ENCODE measurements at places on chromosomes 7 and 10. TPM values are rescaled to one million over a fixed set of nuclear protein-coding genes. Genes with fewer than 3 reads are reported as not detected.
A peak's percentile ranks its signal among the peaks of the same experiment; 100 is the strongest.

PNLIPRP3 gene
- total RNA-seq: not detected

PBLD gene
- 11.1 TPM for total RNA-seq

HTR5A gene
- not detected for total RNA-seq

DNA sequence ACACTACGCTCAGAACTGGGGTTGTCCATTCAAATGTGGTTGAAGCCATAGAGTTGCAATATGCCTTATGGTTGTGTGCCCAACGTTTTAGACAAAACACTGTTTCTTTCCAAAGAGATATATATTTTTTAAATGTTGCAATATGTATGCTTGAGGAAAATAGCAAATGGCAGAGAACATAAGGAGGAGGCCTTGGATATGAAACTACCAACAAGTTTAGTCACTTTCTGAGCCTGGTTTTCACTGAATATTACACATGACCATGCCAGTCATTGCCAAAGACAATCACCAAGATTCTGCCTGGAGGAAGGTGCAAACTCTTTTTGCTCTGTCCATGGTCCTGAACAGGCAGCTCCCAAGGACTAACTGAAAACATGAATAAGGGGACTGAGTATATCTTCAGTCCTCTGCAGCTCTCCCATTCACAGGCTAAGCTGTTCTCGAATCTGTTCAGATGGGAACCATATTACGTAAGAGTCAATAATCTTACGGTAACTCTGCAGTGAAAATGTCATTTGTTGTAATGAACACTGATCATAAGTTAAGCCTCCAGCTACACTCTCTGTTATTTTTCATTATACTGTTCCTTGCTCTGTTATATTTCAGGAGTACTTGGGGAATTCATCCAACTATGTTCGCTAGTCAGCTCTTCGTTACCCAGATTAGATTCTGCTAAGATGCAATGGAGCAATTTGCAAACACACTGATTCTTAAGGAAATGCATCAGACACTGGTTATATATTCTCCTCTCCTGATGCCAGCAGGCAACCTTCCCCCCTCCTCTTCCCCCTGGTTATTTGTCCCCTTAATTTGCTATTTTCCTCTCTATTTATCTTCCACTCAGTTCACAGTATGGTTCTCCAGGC lies 90.7 kb upstream of the C1QL3 start:
- H3K36me3 ChIP-seq: peaks cover 5% of the 10 kb centered on the region
- peak; percentile 37 for DNase-seq
- H3K4me1 ChIP-seq: no peaks in the 10 kb centered on the region
- H3K4me3 ChIP-seq: no peak overlapping the region
- H3K27me3 ChIP-seq: no peaks in the 10 kb centered on the region

DNA sequence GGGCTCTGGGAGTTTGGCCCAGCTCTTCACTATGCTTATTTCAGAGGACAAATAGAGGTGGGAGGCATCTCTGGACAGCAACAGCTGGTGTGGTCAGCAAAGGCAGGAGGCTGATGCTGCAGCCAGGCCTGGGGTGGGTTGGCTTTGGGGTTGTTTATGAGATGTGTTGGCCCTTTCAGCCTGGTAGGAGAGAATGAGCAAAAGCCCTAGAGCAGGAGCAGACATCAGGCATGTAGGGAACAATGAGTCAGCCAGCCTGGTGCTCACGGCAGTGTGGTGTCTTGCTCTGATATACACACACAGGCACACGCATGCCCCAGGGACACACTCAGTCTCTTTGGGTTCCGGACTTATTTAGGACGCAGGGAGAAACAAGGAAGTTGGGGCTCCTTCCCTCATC lies 157.1 kb downstream of the PRKCQ start:
- H3K4me3 ChIP-seq: no peak overlapping the region
- H3K4me1 ChIP-seq: no peaks in the 10 kb centered on the region
- H3K27me3 ChIP-seq: peaks cover 4% of the 10 kb centered on the region
- DNase-seq: no peak
- H3K36me3 ChIP-seq: peaks cover 6% of the 10 kb centered on the region

ANKRD2 gene
- total RNA-seq: not detected

- peak overlapping the region; percentile 6 for H3K4me3 ChIP-seq
- peaks cover 42% of the 10 kb centered on the region for H3K4me1 ChIP-seq
- H3K36me3 ChIP-seq: no peaks in the 10 kb centered on the region
- DNase-seq: no peak
- no peaks in the 10 kb centered on the region for H3K27me3 ChIP-seq
Measured at GRCh38 chr7:84529480-84530205, 335.1 kb upstream of the SEMA3A start.

- no peak for DNase-seq
- H3K4me3 ChIP-seq: peak overlapping the region; percentile 49
- peaks cover 5% of the 10 kb centered on the region for H3K36me3 ChIP-seq
- no peak overlapping the region for H3K27ac ChIP-seq
- H3K4me1 ChIP-seq: peaks cover 2% of the 10 kb centered on the region
Measured at GRCh38 chr7:155787171-155787851, 25.0 kb downstream of the SHH start.

- DNase-seq: no peak
- H3K4me1 ChIP-seq: peaks cover 8% of the 10 kb centered on the region
- H3K4me3 ChIP-seq: no peak overlapping the region
- H3K27ac ChIP-seq: no peak overlapping the region
- H3K36me3 ChIP-seq: peaks cover 4% of the 10 kb centered on the region
- no peaks in the 10 kb centered on the region for H3K27me3 ChIP-seq
Measured at GRCh38 chr7:36301914-36302771, 87.5 kb upstream of the ANLN start.

- no peak overlapping the region for H3K4me3 ChIP-seq
- H3K27me3 ChIP-seq: peaks cover 2% of the 10 kb centered on the region
- DNase-seq: no peak
- peaks cover 8% of the 10 kb centered on the region for H3K36me3 ChIP-seq
- H3K27ac ChIP-seq: no peak overlapping the region
Measured at GRCh38 chr10:95414016-95414830, 123.4 kb upstream of the PDLIM1 start.

FOXP2 gene
- total RNA-seq: 4.3 TPM

CRPPA gene
- 3.8 TPM for total RNA-seq

TMEM176A gene
- 8.0 TPM for total RNA-seq

TSPAN33 gene
- total RNA-seq: 22.2 TPM

DNA sequence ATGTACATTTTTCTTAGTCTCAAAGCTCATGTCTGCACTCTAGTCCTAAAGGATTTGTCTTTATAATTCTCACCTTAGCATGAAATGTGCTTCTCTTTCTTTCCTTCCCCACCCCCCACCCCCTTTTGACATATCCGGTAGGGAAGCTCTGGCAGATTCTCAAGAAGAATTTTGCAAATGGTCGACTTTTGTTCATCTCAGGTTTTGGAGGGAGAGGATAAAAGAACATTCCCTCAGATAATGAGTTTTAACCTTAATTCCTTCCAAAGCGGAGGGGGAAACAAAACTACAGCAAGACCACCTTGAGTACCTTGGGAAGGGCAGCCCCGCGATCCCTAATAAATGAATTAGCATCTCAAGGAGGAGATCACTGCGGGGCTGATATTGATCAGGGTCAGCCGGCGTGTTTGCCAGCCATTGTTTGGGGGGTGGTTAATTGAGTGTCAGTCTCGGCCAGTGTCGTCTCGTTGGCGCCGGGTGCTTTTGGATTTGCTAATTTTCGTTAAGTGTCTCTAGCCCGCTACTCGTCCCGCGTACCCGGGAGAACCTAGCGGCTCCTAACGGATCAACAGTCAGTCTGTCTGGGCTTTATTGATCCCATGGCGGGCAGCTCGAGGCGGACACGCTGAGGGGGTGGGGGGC lies 874 bp upstream of the BAMBI start:
- no peaks in the 10 kb centered on the region for H3K36me3 ChIP-seq
- peak overlapping the region; percentile 78 for H3K27ac ChIP-seq
- peak overlapping the region; percentile 80 for H3K4me3 ChIP-seq
- H3K4me1 ChIP-seq: peaks cover 38% of the 10 kb centered on the region
- H3K27me3 ChIP-seq: peaks cover 2% of the 10 kb centered on the region
- DNase-seq: peak; percentile 46

EBF3 gene
- total RNA-seq: 0.38 TPM

CYP2C8 gene
- total RNA-seq: 8.1 TPM

SFTPA1 gene
- 0.22 TPM for total RNA-seq

DNA sequence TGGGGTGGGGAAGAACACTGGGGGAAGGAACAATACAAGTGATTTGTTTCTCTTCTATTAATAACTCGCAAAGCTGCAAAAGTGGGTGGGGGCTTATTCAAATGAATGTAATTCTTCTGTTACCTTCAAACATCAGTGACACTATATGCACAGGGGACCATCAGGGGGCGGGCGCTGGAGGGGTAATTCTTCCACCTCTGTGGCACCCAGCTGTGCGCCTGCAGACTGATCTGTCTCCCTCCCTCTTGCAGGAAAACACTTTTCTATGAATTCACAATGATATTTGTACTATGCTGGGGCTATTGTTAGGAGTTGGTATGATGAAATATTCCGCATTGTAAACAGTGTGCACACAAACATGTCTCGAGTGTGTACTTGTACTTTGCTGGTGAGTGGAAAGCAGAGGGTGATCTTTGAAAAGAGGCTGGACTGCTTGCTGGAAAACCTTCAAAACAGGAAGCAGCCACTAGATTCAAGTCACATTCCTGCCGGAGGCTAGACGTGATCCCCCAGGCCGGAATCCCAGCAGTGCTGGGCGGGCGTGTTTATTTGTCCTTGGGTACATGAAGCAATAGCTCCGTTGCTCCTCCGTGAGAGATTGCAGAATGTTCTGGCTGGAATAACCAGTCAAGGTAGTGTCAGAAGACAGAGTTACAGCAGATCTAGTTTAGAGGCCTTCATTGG lies 15.8 kb upstream of the BNIP3 start:
- no peak overlapping the region for H3K4me3 ChIP-seq
- H3K4me1 ChIP-seq: peaks cover 22% of the 10 kb centered on the region
- H3K27me3 ChIP-seq: peaks cover 30% of the 10 kb centered on the region
- no peak overlapping the region for H3K27ac ChIP-seq
- H3K36me3 ChIP-seq: no peaks in the 10 kb centered on the region
- no peak for DNase-seq

DNA sequence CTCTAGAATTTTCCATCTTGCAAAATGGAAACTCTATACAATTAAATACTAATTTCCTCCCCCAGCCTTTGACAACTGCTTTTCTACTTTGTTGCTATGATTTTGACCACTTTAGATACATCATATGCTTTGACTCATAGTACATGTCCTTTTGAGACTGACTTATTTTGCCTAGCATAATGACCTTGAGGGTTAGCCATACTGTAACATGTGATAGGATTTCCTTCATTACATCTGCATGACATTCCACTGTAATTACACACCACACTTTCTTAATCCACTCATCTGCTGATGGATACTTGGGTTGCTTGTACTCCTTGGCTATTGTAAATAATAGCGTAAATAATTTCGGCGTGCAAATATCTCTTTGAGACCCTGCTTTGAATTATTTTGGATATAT lies 127.7 kb downstream of the JAZF1 start:
- H3K4me1 ChIP-seq: peaks cover 6% of the 10 kb centered on the region
- no peak for DNase-seq
- H3K36me3 ChIP-seq: no peaks in the 10 kb centered on the region
- no peak overlapping the region for H3K4me3 ChIP-seq

DNA sequence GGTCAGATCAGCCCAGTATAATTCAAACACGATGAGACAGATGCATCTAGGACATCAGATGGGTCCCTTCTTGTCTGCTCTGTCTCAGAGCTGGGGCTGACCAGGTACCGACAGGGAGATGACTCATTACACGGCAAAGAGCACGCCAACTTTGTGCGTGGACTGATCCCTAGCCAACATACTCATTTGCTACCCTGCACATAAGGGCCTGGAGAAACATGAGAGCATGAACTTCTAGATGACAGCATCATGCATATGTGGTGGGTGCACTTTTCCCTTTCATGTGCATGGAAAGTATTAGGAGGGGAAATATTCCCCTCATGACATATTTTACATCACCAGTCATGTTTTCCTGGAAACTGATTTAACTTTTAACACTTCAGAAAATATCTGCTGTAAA lies 35.1 kb upstream of the NPVF start:
- no peak for DNase-seq
- H3K36me3 ChIP-seq: no peaks in the 10 kb centered on the region
- no peaks in the 10 kb centered on the region for H3K4me1 ChIP-seq
- H3K27me3 ChIP-seq: peaks cover 21% of the 10 kb centered on the region
- H3K27ac ChIP-seq: no peak overlapping the region
- H3K4me3 ChIP-seq: no peak overlapping the region

- DNase-seq: no peak
- H3K27ac ChIP-seq: no peak overlapping the region
- peaks cover 59% of the 10 kb centered on the region for H3K36me3 ChIP-seq
- no peaks in the 10 kb centered on the region for H3K27me3 ChIP-seq
Measured at GRCh38 chr7:100035876-100036275, 13.7 kb upstream of the ZSCAN21 start.

DNA sequence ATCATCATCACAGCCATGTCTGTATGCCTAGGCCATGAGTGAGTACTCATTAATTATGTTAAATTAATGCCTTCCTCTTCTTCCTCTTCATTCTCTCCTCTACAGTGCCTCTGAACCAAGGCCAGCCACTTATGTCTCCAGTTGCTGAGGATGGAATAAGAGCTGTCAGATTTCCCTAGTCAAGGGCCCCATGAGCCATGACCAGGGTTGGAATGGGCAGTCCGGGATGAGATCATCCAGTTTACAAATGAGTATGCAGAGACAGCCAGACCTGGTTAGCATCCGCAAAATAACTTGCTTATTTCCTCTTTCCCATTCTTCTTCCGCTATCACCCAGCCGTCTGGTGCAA lies 342.7 kb downstream of the GRID1 start:
- no peaks in the 10 kb centered on the region for H3K36me3 ChIP-seq
- no peak overlapping the region for H3K27ac ChIP-seq
- H3K27me3 ChIP-seq: peaks cover 7% of the 10 kb centered on the region

SHTN1 gene
- total RNA-seq: 46.9 TPM

CRYGN gene
- 3.2 TPM for total RNA-seq

DNA sequence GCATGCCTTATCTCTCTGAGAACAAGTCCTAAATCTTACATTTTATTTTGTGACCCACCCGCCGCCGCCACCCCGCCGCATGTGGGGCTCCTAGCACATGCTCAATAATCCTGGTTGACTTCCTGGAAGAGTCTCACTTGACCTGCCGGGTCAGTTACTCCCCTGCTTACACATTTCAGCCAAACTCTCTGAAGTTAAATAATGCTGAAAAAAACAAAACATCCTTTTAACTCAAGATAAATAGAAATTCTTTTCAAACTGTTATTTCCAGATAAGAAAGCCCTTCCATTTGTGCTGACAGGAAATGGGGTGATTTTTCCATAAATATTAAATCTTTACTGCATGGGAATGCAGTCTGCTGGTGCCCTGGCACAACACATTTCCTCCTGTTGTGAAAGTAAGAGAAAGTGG lies 123.5 kb downstream of the ABLIM1 start:
- no peak overlapping the region for H3K27ac ChIP-seq
- no peak overlapping the region for H3K4me3 ChIP-seq
- peaks cover 3% of the 10 kb centered on the region for H3K27me3 ChIP-seq
- peaks cover 2% of the 10 kb centered on the region for H3K4me1 ChIP-seq

- no peaks in the 10 kb centered on the region for H3K36me3 ChIP-seq
- no peaks in the 10 kb centered on the region for H3K4me1 ChIP-seq
- no peak overlapping the region for H3K27ac ChIP-seq
- H3K27me3 ChIP-seq: peaks cover 9% of the 10 kb centered on the region
Measured at GRCh38 chr7:71817916-71818315, 594.2 kb downstream of the CALN1 start.
